ENCODE measurements at places on chromosomes 4 and X. TPM values are rescaled to one million over a fixed set of nuclear protein-coding genes. Genes with fewer than 3 reads are reported as not detected.

FAM200B gene
- 72.9 TPM for polyA plus RNA-seq

HPSE gene
- 1.1 TPM for polyA plus RNA-seq

MTTP gene
- 10.4 TPM for polyA plus RNA-seq

DNA sequence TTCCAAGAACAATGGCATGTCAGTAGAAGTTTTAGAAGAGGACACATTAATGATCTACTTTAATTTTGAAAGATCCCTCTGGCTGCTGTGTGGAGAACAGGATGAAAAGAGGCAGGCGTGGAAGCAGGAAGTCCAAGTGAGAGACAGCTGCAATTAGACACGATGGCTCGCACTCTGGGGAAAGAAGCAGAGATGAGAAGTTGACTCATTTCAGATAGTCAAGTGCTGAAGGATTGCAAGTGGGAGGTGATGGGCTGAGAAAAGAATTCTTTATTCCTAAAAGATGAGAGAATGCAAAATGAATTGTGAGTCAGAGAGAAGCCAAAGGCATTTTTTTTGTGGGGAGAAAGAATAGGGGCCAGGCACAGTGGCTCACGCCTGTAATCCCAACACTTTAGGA lies 16.5 kb downstream of the RXFP1 start:
- DNase-seq, result no peak

DNA sequence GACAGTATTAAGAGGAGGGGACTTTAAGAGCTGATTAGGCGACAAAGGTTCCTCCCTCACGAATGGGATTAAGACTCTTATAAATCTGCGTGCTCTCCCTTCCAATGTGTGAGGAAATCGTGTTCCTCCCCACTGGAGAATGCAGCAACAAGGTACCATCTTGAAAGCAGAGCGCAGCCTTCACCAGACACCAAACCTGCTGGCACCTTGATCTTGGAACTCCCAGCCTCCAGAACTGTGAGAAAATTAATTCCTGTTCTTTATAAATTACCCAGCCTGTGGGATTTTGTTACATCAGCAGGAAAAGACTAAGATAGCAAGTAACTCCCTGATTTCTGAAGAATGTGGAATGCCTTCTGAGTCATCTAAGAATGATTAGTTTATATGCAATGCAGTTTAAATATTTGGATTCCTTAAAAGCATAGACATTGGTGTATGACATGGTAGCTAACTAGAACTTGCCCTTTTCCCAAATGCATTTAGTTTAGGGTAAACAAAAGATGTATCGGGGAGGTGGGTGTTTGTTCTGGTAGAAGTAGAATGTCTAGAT lies 86.1 kb downstream of the USP46 start:
- DNase-seq, result no peak

GRCh38 chr4:11512871-11513270 lies 84.2 kb upstream of the HS3ST1 start:
- DNase-seq, result no peak

All from left renal cortex interstitium (tissue), 4 donors.